Spinal cord (tissue), 10 donors: ENCODE measurements at places on chromosomes 1 and 21. TPM values are rescaled to one million over a fixed set of nuclear protein-coding genes. Genes with fewer than 3 reads are reported as not detected.
A peak's percentile ranks its signal among the peaks of the same experiment; 100 is the strongest.

Gene NHLH1
- 5.2 TPM for polyA plus RNA-seq

DNA sequence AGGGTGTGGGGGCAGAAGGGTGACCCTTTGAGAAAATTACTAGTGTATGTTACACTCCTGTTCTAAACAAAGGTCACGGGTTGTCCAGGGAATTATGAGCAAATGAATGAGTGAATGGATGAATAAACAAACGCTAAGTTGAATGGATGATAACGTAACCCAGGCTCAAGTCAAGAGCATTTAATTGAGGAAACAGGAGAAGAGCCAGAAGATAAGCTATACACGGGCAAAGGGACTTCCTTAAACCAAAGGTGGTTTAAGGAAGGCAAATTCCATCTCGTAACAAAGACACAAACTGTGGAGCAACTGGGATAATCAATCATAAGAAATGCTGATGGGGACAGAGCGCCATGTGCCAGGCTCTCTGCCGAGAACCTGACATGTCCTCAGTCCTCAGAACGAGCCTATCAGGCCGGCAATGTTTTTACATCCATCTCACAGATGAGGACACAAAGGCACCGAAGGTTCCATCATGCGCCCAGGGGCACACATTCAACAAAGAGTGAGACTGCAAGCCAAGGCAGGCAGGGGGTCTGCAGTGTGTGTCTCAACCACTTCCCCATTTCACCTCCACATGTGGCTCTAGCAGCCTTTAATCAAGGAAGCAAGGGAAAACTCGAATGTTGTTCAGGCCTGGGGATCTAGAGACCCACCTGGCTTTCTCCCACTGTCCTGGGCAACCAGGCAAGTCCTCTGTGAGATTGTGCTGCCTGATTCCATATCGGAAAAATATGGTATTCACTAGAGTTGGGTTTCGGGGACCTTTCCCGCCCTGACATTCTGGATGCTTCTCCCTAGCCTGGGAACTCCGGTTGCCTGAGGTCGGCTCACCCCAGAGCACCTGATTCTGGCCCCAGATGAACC is 126.8 kb upstream of the EDN2 start:
- H3K4me1 ChIP-seq: peaks cover 10% of the 10 kb centered on the region
- no peak overlapping the region for H3K4me3 ChIP-seq
- no peak overlapping the region for H3K27ac ChIP-seq
- H3K27me3 ChIP-seq: no peaks in the 10 kb centered on the region

GRCh38 chr21:26070822-26071425 is 99.6 kb downstream of the APP start:
- H3K4me1 ChIP-seq: peaks cover 6% of the 10 kb centered on the region
- DNase-seq: no peak
- no peaks in the 10 kb centered on the region for H3K27me3 ChIP-seq
- no peaks in the 10 kb centered on the region for H3K36me3 ChIP-seq
- H3K27ac ChIP-seq: peak overlapping the region; percentile 22

DNA sequence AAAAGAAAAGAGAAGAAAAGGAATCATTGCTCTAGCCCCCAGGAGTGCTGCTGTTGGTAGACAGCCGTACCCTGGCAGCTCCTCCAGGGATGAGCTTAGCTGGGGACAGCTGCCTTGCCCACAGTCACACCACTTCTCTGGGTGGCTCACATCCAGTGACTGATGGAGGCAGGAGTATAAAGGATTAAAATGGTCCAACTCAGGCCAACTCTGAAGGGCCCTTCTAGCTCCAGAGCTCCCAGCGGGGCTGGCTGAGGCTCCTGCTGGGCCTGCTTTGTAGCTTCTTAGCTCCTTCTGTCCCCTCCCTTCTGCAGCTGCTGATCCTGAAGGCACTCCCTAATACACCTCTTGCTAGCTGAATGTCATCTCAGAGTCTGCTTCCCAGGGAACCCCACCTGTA is 4.4 kb downstream of the CITED4 start:
- no peak overlapping the region for H3K27ac ChIP-seq
- peaks cover 2% of the 10 kb centered on the region for H3K27me3 ChIP-seq
- no peaks in the 10 kb centered on the region for H3K36me3 ChIP-seq
- no peak overlapping the region for H3K4me3 ChIP-seq

DNA sequence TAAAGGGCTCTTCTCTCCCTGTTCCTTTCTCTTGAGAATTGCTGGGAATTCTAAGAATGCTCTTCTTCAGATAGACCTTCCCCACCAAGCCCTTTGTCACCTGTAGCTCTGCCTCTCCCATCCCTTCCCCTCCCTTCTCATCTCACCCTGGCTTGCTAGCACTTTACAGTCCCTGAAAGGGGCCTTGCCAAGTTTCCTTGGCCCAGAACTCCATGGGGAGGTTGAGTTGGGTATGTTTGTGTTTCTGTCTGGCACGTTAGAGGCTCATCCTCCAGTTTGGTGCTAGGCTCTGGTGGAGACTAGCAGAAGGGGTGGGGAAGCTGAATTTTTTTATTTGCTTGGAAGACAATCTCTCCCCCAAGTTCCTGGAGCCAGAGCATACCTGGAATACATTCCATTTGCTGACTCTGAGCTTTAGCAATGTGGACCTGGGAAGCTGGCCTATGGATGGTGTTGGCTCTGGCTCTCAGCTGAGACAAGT is 4.9 kb downstream of the CGN start:
- DNase-seq: no peak
- H3K36me3 ChIP-seq: peaks cover 22% of the 10 kb centered on the region
- peaks cover 22% of the 10 kb centered on the region for H3K4me1 ChIP-seq
